GM19239 (cell line): ENCODE measurements at places on chromosomes 7 and 10.

DNA sequence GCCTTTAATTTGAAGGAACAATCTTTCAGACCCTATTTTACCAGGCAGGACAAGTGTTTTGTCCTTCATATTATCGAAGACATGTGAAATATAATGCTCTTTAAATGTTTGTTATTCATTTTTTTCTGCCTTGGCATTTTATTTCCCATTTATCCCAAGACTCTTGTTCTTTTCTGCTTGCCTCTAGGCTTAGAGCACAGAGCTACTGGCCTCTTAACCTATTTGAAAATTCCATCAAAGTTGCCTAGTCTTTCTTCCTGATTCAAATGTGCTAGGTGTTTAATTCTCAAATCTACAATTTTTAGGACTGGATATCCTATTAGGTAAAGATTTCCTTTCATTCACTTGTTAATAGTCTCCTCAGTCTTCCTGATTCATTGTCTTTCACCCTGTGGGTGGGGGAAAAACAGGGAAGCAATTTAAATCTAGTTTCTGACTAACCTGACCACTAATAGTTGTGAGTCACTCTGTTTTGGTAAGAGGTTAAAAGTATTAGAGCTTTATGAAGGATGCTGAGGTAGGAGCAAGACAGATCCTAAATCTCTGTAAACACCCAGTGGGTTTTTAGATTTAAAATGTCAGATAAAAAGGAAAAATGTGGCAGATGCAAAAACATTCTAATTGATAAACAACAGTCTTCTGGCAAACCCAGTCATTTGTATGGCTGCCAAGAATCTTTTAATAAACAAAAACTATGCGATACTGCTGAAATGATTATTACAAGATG lies 1.5 kb downstream of the LIPK start:
- no peak for DNase-seq

GRCh38 chr7:151468217-151469018 lies 28.5 kb upstream of the CRYGN start:
- no peak for DNase-seq

GRCh38 chr10:65294329-65294728 lies 1631.5 kb upstream of the LRRTM3 start:
- no peak for DNase-seq

GRCh38 chr7:584122-584465 lies 64.4 kb upstream of the PDGFA start:
- no peak for DNase-seq

- no peak for DNase-seq
Measured at GRCh38 chr10:34938399-34938670, 123.2 kb upstream of the PARD3 start.

DNA sequence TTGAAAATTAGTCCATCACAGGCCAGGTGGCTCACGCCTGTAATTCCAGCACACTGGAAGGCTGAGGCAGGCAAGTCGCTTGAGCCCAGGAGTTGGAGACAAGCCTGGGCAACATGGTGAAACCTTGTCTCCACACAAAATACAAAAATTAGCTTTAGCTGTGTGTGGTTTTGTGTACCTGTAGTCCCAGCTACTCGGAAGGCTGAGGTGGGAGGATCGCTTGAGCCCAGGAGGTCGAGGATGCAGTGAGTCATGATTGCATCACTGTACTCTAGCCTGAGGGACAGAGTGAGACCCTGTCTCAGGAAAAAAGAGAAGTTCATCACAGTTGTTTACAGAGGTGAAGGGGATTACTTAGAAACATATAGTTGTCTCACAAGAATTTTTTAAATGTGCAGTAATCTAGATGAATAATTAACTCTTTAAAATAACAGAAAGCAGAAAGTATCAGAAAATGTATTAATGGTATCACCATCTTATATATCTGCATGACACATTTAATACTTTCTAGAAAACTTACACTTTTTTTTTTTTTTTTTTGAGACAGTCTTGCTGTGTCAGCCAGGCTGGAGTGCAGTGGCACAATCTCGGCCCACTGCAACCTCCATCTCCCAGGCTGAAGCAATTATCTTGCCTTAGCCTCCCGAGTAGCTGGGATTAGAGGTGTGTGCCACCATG lies 8.9 kb downstream of the LCOR start:
- no peak for DNase-seq

- DNase-seq = no peak
Measured at GRCh38 chr10:7436490-7437100, 25.8 kb upstream of the SFMBT2 start.

DNA sequence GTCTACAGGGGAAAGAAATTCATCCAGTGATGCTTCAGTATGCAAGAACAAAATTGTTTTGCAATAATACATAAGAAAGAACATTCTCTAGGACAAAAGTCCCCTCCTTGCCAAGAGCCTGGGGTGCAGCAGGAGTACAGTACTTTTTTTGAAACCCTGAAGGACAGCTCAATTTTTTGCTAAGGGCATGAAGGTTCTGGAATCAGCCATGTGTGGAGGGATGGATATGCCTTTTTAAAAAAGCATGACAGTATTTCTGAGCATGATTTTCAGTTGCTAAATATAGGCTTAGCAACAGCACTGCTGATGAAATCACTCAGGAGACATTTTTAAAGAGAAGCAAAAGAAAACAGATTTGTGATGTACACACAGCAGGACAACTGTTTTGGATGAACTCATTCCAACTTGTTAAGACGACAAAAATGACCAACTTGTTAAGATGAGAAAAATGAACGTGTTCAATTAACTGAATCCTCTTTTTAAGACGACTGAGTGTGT lies 39.3 kb downstream of the HBP1 start:
- no peak for DNase-seq

GRCh38 chr10:29948881-29949355 lies 110.5 kb downstream of the JCAD start:
- DNase-seq = no peak

DNA sequence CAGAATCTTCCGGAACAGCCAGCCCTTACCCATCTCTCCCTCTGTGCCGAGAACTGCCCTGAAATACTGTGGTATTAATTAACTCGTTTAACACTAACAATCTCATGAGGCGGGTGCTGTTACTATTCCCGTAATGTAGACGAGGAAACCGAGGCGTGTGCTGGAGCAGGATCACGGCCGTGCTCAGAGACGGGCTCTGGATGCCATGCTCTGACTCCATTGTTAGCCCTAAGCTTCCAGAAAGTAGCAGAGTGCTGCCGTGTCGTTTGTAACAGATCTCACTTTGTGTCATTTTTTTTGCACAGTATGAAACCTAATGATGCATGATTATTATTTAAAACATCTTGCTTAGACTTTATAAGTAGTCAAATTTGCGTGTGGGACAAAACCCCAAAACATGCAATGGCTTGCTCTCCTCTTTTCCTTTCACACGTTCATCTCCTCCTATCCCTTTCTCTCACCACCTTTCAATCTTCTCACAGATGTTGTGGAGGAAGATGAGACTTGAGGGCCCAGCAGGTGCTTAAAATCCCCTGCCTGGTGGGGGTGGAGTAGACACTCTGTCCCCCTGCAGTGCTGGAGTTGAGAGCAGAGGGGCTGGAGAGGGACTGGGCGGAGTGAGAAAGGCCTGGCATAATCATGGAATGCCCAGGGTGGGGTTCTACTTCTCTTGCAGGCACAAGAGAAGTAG lies 482 bp upstream of the ACTR3C start:
- no peak for DNase-seq

DNA sequence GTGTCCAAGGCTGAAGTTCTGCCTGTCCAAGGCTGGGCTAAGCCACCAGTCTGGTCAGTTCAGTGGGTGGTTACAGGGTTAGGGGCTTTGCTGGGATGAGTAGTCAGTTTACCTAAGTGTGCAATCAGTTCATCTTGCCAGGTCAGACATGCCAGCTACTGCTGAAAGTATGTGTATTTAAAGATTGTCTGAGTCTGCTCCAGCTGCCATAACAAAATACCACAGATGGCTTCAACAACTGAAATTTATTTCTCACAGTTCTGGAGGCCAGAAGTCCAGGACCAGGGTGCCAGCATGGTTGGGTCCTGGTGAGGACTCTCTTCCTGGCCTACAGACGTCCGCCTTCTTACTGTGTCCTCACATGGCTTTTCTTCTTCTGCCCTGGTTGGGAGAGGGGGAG lies 52.4 kb upstream of the TNS3 start:
- DNase-seq = no peak

DNA sequence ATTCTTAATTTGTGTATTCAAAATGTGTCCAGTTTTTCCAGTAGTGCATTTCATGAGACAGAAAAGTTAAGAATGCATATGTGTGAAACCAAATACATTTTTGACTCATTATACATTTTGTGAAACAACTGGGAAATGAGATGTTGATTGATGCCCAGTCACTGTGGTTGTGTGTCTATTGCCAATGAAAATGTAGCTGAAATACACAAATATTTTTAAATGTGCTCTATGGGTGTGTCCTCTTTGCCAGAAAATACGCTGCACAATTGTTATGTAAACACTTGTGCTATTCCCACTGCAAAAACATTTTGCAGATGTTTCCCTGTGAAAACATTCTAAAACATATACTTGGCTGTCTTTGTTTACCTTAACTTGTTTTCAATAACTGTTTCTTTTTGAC lies 395.2 kb downstream of the TFEC start:
- no peak for DNase-seq

DNA sequence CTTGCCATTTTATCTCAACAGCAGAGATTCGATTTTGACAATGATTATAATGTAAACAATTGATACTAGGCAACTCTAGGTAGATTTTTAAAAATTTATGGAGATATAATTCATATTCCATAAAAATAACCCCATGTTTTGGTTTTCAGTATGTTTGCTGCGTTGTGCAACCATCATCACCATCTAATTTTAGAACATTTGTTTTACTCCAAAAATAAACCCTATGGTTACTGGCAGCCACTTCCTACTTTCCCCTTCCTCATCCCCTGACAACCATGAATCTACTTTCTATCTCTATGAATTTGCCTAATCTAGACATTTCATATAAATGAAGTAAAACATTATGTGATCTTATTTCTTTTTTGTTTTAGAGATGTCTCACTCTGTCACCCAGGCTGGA lies 401.9 kb downstream of the THSD7A start:
- no peak for DNase-seq

GRCh38 chr7:156279635-156280034 lies 360.9 kb upstream of the RNF32 start:
- no peak for DNase-seq

GRCh38 chr7:2003931-2004812 lies 228.6 kb downstream of the MAD1L1 start:
- DNase-seq = no peak

DNA sequence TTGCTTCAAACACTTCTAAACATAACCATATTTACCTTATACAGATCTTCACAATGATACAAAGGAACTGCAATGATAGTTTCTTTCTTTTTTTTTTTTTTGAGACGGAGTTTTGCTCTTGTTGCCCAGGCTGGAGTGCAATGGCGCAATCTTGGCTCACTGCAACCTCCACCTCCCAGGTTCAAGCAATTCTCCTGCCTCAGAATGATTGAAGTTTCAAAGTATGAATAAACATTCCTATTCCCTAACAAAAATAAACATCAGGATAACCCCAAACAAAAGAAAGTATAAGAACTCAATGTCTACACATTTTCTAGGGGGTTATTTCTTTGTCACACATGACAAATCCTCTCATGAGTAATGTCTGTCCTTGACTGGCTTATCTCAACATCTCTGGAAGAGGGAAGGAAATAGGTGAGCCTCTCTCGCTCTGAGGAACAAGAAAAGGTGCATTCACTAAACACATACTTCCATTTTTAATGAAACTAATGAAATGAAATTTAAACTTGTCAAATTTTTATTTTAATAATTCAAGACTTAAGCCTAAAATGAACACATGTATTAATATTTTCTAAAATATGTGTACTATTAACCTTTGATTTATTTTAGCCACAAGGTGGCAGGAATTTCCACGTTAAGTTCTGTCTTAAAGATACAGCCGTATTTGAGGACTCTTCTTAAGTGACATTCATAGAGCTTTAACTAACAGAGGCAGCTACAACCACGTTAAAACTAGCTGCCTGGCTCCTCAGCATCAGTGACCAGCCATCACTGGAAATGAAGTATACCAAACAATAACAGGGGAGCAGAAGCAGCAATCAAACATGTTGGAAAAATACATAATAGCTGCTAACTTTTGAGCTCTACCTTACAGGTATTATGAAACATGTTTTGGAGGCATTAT lies 58.3 kb downstream of the MALSU1 start:
- DNase-seq = peak; percentile 18

DNA sequence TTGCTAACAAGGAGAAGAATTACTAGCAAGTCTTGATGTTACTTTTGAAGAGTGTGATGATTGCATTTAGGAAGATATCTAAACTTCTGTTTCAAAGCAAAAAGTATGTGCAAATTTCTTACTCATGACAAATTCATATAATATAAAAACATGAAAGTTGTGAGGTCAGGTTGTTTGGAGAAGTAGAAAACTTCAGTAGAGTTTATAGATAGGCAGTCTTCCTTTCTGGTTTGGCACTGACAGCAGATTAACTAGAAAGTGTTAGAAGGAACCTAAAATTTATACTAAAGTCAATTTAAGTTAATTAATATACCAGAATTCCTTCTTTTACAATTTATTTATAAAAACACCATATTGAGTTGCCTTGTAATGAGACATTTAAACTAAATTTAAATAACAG lies 16.9 kb downstream of the PTEN start:
- no peak for DNase-seq

GRCh38 chr7:3738964-3739363 lies 437.9 kb downstream of the SDK1 start:
- DNase-seq = no peak

DNA sequence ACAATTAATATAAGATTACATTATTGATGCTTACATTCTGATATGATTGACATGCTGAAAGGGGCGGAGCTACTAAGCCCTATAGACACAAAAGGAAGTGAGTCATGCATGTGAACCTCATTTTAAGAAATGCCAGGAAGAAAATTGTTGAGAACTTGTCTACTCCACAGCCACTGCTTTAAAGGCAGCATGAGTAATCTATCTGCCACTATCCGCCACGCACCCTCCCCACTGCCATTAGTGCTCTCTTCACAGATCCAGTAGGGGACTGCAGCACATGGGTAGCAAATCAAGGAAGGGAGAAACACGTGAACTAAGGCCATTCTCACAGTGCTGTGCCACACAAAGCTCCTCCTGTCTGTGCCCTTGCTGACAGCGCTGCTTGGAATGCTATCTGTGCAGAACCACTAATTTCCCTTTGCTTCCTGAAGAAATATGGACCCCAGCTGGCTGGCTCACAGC lies 524.8 kb downstream of the GRM8 start:
- DNase-seq = no peak

DNA sequence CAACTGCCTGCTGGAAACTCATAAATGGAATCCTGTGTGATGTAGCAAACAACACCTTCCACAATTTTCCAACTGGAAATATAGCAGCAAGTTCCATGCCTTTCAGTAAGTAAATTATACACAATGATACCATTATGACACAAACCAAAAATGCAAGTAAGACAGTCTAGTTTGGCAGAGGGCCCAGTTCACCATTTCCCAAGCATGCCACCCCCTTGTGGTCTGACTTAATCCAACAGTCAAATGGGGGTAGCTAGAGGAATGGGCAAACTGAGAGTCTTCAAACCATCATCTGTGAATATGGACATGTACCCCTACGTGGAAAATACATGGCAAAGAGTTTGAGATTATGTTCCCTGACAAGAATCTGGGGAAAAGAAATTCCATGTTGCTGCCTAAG lies 137.6 kb upstream of the VWC2 start:
- no peak for DNase-seq

GRCh38 chr10:80050752-80051151 lies 27.7 kb upstream of the TMEM254 start:
- DNase-seq = no peak
